ENCODE measurements at places on chromosomes 2 and 18.

DNA sequence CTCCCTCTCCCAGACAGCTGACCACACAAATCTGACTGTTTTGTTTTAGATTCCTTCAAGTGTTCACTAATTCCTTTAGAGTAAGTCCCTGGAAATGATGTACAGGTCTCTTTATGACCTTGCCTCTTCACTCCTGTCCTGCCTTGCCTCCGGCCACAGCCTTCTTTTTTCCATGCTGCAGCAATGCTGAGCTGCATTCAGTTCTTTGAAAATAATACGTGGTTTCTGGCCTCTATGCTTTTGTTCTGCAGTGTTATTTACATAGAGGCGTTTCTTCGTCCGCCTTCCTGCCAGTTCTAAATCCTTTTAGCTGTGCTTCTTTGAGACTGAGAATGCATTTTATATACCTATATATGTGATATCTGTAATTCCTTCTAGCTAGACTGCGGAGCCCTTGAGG is 87.2 kb downstream of the PPP1R1C start:
- DNase-seq, result no peak

GRCh38 chr2:241041589-241042158 is 43.3 kb downstream of the SNED1 start:
- DNase-seq, result peak; percentile 18

DNA sequence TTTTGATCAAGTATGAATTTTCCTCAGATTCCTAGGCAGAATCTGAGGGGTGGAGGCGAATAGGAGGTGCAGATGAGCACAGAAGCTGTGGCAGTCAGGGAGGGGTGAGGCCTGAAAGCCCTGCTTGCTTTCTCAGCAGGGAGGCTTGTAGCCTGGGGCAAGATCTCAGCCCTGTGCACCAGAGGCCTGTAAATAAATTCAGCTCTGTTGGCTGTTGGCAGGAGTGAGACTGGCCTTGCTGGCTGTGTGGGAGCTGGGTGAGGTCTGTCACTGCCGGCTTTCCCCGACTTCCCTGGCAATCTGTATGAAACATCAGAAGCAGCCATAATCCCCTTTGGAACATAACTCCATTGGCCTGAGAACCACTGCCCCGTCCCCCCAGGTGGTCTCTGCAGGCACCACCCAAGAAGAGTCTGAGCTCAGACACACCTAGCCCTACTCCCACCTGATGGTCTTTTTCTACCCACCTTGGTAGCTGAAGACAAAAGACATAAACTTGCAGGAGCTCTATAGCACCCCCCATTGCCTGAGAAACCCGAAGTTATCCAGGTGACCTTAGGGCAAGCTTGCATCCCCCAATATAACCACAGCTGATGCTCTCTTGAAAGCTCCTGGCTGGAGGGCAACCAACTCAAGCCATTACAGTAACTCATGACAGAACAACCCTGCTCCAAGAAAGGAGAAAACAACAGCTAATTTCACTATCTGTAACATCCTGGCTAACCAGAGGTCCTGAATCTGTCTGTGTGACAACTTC is 32.3 kb downstream of the EVA1A start:
- DNase-seq, result no peak

- no peak for DNase-seq
Observed at GRCh38 chr2:45274250-45274926, 265.1 kb upstream of the SIX2 start.

DNA sequence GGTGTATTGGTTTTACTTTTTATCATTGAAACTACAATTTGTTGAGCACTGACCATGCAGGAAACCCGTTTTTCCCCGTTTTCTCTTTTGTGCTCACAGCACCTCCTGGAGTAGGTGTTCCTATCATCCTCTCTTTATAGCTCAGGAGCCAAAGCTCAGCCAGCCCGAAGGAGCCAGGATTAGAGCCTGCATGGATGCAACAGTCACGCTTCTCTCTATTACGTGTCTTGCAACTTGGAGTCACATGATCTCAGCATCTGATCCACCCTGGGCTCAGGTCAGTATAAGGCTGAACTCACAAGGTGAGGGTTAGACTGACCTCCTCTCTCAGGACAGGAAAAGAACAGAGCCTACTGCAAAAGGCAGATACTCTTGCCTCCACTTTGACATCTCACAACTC is 150.5 kb downstream of the MBP start:
- no peak for DNase-seq

GRCh38 chr2:172472446-172473033 is 45.2 kb downstream of the ITGA6 start:
- DNase-seq, result no peak

DNA sequence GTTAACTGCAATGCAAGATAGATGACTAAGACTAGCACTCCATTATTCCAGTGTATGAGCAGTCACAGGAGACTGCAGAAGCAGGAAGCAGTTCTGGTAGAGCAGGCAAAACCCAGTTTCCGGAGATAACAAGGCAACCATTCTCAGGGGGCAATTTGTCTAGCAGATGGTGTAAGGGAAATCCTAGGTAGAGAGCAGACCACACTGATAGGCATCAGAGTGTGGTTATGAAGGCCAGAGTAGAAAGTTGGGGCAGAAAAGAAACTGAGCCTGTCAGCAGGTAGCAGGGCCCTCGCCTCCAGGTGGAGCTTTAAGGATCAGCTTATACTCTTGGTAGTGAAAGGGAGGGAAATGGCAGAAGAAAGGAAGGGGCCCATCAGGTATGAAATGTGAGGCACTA is 164.4 kb downstream of the PDE11A start:
- DNase-seq, result no peak

DNA sequence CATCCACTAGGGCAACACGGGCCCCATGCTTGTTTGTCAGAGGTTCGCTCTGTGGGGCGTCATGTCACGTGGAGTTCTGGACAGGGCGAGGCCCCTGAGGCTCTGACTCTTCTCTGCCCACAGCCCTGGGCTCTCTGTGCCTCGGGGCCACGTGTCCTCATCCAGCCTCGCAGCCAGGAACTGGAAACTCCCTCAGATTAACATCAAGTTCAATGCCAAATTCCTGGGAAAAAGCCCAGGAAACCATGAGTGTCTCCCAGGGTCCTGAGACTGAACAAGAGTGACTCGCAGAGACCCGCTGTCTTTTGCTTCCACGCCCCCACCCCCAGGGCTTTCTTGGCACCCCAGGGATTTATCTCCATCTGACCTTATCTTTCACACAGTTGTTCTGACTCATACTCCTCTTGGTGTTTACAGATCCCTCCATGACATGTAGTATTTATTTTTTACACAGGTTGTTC is 174.0 kb upstream of the PIEZO2 start:
- DNase-seq, result no peak

DNA sequence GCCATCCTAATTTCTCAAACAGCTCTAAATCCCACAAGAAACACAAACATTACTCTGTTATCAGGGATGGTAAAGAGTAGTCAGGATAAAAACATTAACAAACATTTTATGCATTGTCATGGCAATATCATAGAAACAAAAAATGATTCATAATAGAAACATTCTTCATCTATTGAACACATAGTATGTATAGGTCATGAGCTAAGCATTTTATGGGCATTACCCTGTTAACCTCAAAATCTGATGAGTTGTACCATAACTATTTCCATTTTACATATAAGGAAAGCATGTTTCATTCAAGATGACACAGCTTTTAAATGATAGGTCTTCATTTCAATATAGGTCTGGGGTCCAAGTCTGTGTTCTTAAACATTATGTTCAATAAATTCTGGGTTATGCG is 344.9 kb downstream of the RND3 start:
- DNase-seq, result no peak

- DNase-seq, result no peak
Observed at GRCh38 chr2:166942377-166942776, 54.1 kb downstream of the XIRP2 start.

DNA sequence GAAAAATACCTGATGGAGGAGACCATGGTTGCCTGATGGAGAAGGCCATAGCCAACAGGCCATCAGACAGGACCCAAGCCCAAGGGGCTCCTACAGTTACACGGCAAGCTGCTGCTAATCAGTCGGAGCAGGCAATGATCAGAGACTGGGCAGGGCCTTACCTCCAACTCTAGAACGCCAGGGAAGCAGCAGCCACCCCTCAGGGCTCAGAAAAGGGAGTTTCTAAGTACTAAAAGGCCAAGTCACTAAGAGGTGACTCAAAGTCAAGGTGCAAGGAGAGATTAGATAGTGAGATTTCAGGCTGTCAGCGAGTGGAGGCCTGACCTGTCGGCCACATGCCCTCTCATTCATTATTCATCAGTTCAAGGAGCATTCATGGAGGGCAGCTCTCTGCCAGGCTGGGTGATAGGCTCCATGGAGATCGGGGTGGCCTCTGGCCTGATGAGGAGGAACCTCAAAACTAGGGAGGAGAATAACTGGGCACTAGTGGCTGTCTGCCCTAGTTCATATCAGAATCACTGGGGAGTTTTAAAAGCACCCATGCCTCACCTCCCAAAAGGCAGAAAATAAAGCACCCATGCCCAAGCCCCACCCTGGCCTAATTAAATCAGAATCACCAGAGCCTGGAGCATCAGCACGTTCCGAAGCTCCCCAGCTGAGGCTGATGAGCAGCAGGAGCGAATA is 3.6 kb downstream of the VIL1 start:
- DNase-seq, result no peak

DNA sequence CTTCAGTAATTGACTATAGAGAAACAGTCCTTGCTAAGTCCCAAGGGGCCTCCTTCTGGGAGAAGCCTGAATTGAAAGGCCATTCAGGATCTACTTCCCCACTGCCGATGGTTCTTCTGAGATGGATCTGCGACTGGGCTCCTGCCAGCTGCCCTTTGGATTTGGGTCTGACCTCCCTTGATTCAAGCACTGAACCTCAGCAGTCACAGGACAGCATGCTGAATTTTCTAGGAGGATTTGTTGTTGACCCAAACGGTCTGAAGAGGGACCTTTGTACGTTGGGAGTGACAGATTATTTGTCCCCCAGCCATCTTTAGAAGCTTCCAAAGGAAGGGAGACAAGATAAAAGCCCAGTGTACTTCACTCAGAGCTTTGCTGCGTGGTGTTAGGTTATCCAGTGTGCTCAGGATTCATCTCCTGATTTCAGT is 67.1 kb downstream of the NXPH2 start:
- no peak for DNase-seq

GRCh38 chr18:35933982-35934381 is 38.5 kb upstream of the RMP24 start:
- DNase-seq, result no peak

DNA sequence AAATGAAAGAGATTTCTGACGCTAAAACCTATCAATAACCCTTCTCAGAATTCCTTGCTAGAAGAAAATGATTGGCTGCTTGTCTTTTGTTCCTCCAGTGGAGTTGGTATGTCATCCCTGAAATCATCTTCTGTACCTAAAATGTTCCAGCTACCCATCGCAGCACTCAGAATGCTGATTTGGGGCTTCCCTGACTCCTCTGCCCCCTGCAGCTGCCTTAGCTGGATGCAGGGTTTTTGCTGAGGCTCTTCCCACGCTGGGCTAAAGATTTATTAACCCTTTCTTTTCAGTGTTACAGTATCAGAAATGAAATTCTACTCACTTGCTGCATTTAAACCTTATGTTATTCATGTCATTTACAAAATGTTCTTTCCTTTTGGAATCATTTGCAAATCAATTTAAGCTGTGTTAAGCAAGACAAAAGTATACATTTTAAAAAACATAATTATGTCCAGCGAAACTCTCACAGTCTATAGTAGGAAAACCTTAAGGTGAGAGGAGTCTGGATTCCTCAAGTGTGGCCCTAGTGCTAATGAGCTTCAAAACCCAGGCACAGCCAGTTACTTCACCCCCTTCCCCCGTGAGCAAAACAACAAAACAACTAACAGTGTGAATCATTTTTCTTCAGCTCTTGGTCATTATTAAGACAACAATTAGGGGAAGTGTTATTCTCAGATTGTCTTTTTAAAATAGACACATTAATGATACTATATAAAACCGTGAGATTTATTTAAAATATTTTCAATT is 32.8 kb downstream of the PKP4 start:
- no peak for DNase-seq

GRCh38 chr2:96100893-96101304 is 15.5 kb downstream of the ADRA2B start:
- DNase-seq, result no peak

- DNase-seq, result no peak
Observed at GRCh38 chr2:158291544-158292180, 164.9 kb downstream of the CCDC148 start.

- no peak for DNase-seq
Observed at GRCh38 chr2:241156971-241157441, 6.7 kb downstream of the PPP1R7 start.

- DNase-seq, result no peak
Observed at GRCh38 chr2:62215306-62216064, 19.6 kb downstream of the B3GNT2 start.

GRCh38 chr2:161556440-161556839 is 67.8 kb upstream of the SLC4A10 start:
- no peak for DNase-seq

DNA sequence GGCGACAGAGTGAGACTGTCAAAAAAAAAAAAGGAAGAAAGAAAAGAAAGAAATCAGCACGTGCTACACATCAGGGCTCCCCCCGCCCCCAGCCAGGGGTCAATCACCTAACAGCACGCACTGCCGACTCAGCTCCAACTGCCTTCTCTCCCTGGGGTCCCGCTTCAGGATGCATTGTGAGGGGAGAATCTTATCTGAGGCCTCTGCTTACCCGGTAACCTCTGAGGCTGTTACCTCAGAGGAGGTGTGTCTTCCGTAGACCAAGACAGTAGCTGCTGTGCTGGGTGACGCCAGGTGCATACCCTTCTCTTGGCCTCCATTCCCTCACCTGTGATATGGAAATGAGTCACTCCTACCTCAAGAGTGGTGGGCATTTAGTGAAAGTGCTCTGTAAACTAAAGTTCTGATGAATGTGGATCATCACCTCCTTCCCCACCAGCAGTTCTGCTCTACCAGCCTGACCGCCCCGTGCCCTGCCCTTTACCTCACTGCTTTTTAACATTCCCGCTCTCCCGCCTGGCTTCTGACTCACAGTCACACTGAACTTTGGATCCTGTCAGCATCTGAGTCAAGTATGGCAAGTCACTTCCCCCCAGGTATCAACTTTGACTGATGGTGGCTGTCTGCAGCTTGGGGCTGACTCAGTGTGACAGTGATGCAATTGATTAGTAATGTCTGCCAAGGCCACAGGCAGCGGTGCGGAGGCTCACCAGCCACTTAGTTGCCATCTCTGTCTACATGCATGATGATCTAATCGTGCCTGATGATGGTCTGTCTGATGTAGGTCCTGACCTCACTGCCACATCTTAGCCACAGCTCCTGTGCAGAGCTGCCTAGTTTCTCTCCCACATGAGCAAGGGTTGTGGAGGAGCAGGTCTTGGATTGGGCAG is 20.1 kb downstream of the ARID5A start:
- peak; percentile 19 for DNase-seq

DNA sequence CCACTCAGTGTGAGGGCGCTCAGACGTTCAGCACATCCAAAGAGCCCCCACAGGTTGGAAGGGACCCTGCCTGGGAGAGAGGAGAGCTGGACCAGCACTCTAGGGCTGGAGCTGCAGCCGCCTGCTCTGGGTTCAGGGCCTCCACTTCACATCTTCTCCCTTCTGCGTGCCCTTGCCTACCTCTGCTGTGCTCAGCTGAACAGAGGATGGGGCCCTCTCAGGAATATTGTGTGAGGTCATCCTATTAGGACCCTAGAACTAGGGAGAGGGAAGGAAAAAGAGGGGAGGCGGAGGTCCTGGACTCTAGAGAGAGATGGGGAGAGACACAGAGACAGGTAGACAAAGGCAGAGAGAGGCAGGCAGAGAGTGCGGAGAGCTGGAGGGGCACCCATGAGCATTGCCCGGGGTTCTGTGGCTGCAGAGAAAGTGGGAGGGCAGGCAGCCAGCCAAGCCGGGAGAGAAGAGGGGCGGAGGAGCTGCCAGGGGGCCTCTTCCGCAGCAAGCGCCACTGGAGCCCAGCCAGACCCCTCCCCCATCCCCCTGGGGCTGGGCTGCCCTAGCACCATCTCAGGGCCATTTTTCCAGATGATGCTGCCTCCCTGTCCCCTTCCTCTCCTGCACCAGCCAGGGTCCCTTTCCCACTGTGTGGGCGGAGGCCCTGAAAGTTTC is 8.3 kb upstream of the TNS1 start:
- no peak for DNase-seq

Data from CD4-positive, alpha-beta T cell treated with Interleukin-10 for 1 hour (primary cell).